GM23248 (cell line): ENCODE measurements at places on chromosomes 7 and 10. TPM values are rescaled to one million over a fixed set of nuclear protein-coding genes. Genes with fewer than 3 reads are reported as not detected.

GPR37 gene
- total RNA-seq: not detected in 2 replicates

RAPGEF5 gene
- total RNA-seq: 0.86 and 1.0 TPM in 2 replicates

EMX2 gene
- 13.4 and 16.3 TPM in 2 replicates for total RNA-seq

DNAJC12 gene
- 0.76 and 3.4 TPM in 2 replicates for total RNA-seq

SCD gene
- 19.5 and 24.2 TPM in 2 replicates for total RNA-seq
